ENCODE measurements at places on chromosomes 2 and 18. TPM values are rescaled to one million over a fixed set of nuclear protein-coding genes. Genes with fewer than 3 reads are reported as not detected.

DNA sequence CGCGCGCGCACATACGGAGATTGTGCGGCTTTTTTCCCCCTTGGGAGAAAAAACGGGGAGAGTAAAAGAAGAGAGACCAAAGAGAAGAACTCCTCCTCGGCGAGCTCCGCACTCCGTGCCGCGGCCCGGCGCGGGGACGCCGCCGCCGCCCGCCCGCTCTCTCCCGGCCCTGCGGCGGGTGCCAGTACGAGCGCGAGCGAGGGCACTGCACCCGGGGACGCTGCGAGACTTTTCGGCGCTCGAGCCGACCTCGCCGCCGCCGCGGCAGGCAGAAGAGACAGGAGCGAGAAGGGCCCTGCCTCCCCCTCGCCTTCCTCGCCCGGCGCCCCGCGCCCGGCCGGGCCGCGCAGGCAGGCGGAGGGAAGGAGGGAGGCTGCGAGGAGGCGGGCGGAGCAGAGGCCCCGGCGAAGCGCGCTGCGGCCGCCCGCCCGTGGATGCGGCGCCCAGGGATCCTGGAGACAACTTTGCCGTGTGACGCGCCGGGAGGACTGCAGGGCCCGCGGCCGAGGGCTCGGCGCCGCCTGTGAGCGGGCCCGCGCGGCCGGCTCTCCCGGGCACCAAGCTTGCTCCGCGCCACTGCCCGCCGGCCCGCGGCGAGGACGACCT is 857 bp upstream of the INHBB start:
- DNase-seq = no peak

DNA sequence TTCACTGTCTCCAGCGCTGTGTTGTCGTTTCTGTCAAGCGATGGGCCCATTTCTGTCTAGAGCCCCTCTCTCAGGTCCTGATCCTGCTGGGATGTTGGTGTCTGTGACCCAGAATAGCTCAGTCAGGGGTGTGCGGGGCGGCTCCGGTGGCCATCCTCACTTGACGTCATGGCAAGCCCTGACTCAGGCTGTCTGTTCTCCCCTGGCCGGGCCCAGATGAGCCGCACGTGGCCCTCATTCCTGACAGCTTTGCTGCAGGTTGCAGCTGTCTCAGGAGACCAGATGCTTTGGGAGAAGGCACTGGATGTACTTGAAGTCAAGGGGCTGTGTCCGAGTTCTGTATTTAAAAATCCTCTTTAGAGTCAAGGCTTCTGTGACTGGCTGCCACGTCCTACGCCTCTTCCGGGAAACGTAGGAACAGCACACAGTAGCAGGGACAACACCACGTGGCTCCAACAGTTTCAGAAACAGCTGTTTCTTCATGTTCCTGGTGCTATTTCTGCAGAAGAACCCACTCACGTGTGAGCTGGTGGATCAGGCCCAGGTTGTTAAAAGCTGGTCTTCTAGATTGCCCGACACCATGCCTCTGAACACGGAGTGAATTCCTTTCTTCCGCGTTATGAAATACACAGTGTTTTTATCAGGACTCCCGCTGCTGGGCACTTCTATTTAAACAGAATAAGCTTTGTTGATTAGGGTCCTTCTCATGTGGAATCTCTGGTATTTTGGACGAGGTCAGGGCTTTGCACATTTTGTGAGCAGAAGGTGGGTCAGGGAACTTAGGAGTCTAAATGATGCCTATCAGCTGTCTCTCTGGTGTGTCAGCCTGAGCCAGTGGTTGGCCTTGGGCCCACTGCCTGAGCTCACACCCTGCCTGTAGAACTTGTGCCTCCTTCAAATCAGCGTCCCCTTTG is 28.3 kb upstream of the NTSR2 start:
- no peak for DNase-seq

DNA sequence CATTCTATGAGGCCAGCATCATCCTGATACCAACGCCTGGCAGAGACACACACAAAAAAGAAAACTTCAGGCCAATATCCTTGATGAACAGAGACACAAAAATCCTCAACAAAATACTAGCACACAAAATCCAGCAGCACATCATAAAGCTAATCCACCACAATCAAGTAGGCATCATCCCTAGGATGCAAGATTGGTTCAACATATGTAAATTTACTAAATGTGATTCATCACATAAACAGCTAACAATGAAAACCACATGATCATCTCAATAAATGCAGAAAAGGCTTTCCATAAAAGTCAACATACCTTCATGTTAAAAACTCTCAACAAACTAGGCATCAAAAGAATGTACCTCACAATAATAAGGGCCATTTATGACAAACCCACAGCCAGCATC is 65.3 kb downstream of the WDPCP start:
- DNase-seq = no peak

DNA sequence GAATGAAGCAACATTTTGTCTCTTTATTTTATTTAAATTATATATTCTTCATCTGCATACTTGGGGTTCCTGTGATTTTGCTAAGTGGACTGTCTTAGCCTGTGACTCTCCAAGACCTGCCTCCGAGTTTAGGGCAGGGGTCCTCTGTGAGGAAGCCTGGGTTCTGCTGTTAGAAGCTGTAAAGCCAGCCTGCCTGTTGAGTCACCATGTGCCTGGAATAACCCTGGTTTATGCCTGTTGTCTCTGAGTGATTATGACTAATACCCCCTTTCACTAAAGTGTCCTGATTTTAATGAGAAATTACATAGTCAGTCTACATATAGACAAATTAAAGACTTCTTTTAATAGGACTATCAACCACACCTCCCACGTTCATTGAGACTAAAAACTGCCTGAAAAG is 369.1 kb downstream of the ZNF521 start:
- no peak for DNase-seq

- DNase-seq = no peak
Observed at GRCh38 chr2:160635488-160635887, 141.9 kb upstream of the RBMS1 start.

- DNase-seq = no peak
Observed at GRCh38 chr2:221442128-221442527, 130.0 kb downstream of the EPHA4 start.

DNA sequence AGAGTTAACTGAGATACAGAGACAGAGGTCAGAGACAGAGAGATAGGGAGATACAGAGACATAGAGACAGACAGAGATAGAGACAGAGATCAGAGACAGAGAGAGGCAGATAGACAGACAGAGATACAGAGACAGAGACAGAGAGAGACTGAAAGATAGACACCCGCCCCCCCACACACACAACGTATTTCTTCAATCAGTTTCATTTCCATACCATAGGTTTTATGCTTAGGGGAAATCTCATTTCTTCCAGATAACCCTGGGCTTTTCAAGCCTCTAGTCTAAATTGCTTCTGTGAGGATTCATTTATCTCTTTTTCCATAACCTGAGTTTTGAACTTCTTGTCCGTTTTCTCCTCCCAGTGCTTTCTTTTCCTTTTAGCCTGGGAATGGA is 94.6 kb downstream of the CD8B2 start:
- DNase-seq = no peak

DNA sequence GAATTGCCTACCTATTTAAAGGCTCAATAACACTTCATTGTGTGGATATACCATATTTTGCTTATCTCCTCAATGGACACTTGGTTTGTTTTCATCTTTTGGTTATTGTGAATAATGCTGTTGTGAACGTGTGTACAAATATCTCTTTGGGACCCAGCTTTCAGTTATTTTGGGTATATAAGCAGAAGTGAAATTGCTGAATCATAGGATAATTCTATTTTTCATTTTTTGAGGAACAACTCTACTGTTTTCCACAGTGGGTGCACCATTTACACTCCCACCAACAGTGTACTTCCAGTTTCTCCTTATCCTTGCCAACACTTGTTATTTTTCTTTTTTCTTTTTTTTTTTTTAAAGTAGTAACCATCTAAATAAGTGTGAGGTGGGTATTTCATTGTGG is 29.0 kb downstream of the PTPN4 start:
- DNase-seq = no peak

DNA sequence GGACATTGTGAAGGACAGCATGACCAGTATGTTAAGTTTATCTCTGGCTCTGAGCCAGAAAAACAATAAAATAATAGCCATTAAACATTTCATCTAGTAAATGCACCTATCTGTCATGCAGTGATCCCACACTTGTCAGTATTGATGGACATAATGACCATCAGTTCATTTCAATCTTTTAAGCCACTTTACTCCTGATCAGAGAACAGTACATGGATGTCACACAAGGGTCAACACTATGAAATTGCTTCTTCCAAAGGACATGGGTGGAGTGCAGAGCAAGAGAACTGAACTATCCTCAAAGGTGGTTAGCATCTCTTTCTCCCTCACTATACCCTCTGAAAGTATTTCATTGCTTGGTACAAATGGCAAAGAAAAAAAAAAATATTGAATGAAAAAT is 816.0 kb upstream of the GYPC start:
- no peak for DNase-seq

GRCh38 chr2:168119515-168120141 is 127.8 kb downstream of the STK39 start:
- no peak for DNase-seq

- no peak for DNase-seq
Observed at GRCh38 chr2:216339456-216340279, 32.6 kb downstream of the MARCHF4 start.

GRCh38 chr2:67776276-67776675 is 286.5 kb downstream of the C1D start:
- no peak for DNase-seq

GRCh38 chr2:9288681-9289338 is 82.2 kb downstream of the ASAP2 start:
- no peak for DNase-seq

DNA sequence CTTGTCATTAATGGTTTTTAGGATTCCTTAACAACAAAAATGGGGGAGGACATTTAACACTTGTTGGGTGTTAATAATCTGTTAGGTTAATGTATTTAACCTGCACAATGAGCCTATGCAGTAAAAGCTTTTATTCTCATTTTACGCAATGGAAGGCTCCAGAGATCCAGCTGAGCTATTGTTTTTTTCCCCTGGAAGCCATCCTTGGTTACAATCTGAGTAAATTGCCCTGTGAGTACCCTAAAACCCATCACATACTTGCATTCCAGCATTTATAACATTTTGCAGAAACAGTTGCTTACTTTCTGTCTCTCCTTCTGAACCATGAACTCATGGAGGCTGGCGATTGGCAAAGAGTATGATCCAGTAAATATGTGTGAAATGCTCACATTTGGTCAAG is 30.2 kb upstream of the DOCK10 start:
- no peak for DNase-seq

Gene GAREM2
- 0.20 TPM for polyA plus RNA-seq

- no peak for DNase-seq
Observed at GRCh38 chr2:102295566-102295965, 15.8 kb upstream of the IL1RL1 start.

DNA sequence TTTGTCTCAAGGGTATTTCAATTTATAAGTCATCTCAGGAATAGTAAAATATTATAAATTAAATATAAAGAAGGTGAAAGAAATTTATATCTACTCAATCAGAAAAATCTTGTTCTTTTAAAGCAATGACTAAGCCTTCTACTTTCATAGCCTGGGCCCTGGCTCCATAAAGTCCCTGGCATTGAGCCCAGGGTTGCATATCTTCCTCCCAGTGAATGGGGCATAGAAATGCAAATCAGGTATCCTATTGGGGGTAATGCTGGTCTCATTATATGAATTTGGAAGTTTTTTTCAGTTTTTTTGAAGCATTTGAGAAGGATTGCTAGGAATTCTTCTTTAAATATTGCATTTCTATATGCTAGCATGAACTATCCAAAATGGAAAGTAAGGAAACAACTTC is 73.9 kb upstream of the MC2R start:
- DNase-seq = no peak

DNA sequence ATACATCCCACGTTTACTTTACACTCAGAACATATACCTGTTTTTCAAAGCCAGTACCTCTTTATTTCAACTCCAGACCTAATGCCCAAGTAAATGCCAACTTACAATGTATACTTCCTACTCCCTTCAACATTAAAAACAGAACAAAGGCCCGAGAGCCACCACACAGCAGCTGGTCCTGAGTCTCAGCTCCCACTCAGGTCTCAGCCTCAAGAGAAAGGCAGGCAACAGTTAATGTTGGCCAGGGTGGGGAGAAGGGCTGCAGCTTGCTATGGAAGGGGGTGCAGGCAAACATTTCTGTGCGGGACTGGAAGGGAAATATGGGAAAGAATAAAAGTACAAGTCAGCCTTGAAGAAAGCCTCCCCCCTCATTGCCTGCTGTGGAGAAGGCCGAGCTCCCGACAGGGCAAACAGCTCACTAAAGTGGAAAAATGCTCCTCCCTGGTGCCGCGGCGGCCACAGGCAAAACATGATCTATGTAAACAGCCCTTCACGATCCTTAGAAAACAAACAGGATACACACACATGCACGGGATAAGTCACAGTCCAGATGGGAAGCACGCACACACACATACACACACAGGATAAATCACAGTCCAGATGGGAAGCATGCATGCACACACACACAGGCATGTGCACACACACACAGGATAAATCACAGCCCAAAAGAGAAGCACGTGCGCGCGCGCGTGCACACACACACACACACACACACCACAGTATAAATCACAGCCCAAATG is 67.4 kb downstream of the ADNP2 start:
- no peak for DNase-seq

- DNase-seq = no peak
Observed at GRCh38 chr2:53473236-53473635, 294.4 kb upstream of the CHAC2 start.

Gene HMSD
- 52.9 TPM for polyA plus RNA-seq

Gene REG1B
- not detected for polyA plus RNA-seq

Gene NETO1
- not detected for polyA plus RNA-seq

GRCh38 chr2:129396980-129397599 is 582.4 kb upstream of the RAB6C start:
- DNase-seq = peak; percentile 21

Gene TNP1
- polyA plus RNA-seq = not detected
